Hematopoietic multipotent progenitor cell (in vitro differentiated cells): ENCODE measurements at places on chromosomes 5 and 9. TPM values are rescaled to one million over a fixed set of nuclear protein-coding genes. Genes with fewer than 3 reads are reported as not detected.
A peak's percentile ranks its signal among the peaks of the same experiment; 100 is the strongest.

GRCh38 chr5:143896966-143897365 lies 85.0 kb downstream of the HMHB1 start:
- no peak for DNase-seq

DNA sequence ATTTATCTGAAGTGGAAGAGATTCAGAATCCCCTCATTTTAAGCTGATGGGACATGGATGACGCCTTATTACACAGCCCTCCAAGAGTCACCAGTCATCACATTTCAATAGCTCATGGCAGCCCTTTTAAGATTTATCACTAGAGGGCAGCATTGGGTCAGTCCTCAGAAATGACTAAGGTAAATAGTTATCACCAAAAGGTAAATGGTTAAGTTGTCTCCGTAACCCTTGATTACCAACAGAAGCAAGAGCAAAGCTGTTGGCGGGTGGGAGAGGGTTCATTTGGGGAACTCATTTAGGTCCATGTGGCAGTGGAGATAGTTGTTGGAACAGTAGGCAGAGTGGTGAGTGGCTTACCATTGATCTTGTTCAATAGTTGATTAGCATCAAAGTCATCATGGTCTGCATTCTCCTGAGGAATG lies 12.0 kb upstream of the C9 start:
- DNase-seq: no peak

GRCh38 chr5:37251665-37252064 lies 2.5 kb upstream of the CPLANE1 start:
- peak; percentile 45 for DNase-seq

DNA sequence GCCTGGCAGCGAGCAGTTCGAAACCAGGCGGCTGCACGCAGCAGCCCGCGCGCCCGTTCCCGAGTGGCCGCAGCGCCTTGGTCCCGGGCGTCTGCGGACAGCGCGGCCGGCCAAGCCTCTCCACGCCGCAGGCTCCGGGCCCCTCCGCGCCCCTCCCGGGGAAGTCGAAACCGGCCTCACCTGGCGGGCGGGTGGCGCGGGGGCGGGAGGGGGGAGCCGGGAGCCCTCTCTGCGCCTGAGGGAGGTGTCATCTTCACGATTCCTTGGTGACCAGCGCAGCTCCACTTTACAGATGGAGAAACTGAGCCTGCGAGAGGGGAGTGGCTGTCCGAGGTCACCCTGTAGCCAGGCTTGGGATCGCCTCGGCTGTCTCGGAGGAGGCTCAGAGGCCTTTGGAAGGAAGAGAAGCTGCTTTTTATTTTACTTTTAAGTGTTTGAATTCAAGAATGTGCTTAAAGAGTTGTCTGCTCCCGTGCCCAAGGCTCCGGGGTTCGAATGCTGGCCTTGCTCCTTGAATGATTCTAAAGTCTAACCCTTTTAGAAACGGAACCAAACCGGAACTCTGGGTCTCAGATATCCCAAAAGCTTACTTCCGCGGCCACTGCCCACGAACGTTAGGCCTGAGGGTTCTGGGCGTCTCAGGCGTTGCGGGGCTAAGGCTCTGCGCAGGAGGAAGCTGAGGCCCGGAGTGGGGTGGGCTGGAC lies 662 bp downstream of the SUSD3 start:
- DNase-seq: peak; percentile 65

DNA sequence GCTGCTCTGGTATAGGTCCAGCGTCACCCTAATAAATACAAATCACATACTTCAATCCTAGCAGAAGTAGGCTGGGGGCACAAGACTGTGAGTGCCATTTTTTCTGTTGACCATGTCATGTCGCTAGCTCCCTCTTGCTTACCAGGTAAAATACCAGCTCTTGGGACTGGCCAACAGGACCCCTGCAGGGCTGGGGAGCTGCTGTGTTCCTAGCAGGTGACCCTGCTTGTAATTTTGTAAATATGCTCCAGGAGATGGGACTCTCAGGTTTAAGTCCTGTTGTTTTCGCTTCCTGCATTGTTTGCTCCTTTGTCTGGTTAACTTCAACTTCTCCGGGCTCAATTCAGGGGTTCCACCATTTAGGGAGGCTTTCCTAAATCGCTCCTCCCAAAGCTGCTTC lies 286.6 kb upstream of the DAP start:
- no peak for DNase-seq

- no peak for DNase-seq
Measured at GRCh38 chr5:131171276-131171810, 599 bp downstream of the LYRM7 start.

DNA sequence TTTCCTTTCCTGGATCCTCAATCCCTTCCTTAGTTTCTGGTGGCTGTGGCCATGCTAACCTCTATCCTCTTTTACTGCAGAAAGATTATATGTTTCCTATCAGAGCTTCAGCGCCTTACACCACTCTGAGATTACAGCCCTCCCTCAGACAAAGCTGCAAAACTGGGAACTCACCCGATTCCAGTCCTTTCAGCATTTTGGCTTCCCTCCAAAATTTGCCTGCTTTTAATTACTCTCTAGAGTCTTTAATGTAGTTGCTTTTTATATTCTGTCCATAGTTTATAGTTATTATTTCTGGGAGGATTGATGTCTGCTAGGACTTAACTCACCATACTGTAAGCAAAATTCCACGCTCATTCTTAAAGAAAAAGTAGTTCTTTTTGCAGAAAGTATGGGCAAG lies 110.2 kb downstream of the NSG2 start:
- DNase-seq: no peak

DNA sequence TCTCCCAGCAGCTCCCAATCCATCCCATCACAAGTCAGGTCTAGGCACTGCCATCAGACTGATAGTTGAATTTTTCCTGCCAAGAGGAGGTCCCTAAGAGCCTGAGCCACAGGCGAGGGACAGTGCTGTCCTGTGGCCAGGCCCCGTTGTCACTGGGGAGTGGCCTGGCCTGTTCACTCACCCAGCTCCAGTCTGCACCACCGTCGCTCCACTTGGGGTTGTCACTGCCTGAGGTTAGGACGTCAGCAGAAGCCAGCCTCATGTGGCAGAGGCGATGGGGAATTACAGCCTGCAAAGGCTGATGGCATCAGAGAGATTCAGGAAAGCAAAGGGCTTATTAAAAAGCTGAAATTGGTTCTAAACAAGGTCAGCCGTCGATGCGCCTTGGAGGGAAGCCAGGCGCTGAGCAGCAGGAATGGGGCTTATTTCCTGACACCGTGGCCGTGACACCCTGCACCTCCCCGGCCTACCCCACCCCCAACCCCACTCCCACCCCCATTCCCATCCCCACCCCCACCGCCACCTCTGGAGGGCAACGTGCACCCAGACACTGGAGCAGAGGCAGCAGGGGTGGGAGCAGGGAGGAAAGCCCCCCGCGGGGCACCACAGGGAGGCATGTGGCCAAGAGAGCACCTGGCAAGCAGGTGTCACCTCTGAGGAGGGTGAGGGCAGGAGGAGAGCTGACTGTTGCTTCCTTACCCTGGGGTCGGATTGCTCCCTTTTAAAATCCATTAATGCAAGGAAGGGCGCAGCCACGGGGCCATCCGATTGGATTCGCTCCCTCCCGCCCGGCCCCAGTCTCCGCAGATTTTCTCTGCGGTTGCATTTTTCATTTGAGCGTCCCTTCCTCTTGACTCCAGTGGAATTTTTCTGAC lies 3.1 kb upstream of the DBH start:
- no peak for DNase-seq

GRCh38 chr9:12640016-12640587 lies 53.1 kb upstream of the TYRP1 start:
- peak; percentile 22 for DNase-seq

- no peak for DNase-seq
Measured at GRCh38 chr9:71349218-71349617, 227.8 kb upstream of the TRPM3 start.

- DNase-seq: no peak
Measured at GRCh38 chr5:143481697-143482531, 78.4 kb upstream of the NR3C1 start.

DNA sequence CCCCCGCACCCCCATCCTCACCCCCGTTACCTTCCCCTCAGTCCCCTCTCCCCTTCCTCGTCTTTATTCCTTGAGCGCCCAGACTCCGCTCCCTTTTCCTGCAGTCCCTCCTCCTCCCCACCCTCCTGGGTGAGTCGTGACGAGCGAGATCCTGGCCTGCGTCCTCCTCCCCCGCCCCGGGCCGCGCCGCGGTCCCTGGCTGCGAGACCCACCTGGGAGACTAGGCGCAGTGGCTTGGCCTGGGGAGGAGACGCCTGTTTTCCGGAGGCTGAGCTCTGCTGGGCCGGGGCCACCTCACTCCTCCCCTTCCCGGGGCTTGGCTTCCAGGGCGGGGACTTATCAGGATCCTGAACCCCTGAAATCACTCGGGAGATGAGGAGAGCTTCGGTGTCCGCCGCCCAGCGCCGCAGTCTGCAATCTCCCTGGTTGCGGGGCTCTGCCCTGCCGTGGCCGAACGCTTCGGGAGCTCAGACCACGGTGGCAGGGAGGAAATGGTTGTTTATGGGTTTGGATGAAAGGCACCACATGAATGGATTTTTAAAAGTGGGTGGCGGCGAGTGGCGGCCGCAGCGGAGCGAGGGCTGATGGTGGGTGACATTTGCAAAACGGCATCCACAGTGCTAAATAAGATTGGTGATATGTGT lies 984 bp downstream of the STXBP1 start:
- DNase-seq: no peak

DNA sequence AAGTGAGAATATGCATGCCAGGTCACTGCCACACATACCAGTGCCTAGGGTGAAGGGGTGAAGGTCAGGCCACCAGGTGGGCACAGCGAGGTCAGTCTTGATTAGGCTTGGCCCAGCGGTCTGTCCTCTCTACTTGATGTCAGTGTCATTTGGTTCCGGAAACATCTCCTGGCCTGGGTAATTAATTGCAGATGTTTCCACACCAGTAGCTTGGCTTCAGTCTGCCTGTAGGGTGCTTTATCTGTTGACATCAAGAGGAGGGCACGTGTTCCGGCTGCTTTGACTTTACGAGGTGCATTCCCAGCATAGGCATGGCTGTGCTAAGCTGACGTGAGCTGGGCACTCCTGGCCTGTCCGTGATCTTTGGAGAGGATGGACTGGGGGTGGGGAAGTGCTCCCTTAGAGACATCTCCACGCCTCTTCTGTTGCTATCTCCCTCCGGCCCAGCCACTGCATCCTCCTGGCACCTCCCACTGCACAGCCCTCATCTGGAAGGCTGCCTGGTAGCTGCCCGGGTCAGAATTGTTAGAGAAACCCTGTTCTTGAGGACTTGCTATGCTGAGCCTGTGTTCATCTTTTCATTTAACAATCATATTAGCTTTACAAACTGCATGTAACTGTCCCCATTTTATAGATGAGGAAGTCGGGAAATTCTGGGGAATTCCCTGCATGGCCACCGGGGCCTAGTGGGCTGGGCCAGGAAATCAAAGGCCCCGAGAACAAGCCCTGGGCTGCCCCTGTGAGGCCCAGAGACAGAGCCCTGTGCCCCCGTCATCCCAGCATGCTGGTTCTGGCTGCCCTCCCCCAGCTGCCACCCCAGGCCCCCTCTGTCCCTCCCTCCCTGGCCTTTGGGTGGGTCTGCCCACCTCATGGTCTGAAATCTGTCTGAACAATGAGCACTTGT lies 29.1 kb downstream of the JADE2 start:
- no peak for DNase-seq

GRCh38 chr5:130189961-130190360 lies 285.7 kb downstream of the CHSY3 start:
- DNase-seq: no peak

GRCh38 chr5:74325866-74326265 lies 314.7 kb downstream of the ENC1 start:
- no peak for DNase-seq

DNA sequence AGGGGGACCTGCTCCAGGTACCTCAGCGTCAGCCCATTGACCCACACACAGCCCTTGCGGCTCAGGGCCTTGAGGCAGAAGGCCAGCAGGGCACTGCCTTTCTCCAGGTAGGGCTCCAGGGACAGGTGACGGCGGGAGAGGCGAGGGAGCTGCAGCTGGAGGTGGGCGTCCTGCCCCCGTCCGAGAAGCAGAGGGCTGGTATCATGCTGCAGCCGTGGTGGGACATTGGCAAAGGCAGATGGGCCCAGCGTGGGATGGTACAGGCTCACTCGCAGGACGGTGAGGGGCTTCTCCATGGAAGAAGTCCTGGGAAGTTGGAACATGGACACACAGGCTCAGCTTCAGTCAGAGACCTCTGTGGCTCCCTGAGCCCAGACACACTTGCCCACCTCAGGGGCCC lies 2.5 kb upstream of the DCANP1 start:
- no peak for DNase-seq

DNA sequence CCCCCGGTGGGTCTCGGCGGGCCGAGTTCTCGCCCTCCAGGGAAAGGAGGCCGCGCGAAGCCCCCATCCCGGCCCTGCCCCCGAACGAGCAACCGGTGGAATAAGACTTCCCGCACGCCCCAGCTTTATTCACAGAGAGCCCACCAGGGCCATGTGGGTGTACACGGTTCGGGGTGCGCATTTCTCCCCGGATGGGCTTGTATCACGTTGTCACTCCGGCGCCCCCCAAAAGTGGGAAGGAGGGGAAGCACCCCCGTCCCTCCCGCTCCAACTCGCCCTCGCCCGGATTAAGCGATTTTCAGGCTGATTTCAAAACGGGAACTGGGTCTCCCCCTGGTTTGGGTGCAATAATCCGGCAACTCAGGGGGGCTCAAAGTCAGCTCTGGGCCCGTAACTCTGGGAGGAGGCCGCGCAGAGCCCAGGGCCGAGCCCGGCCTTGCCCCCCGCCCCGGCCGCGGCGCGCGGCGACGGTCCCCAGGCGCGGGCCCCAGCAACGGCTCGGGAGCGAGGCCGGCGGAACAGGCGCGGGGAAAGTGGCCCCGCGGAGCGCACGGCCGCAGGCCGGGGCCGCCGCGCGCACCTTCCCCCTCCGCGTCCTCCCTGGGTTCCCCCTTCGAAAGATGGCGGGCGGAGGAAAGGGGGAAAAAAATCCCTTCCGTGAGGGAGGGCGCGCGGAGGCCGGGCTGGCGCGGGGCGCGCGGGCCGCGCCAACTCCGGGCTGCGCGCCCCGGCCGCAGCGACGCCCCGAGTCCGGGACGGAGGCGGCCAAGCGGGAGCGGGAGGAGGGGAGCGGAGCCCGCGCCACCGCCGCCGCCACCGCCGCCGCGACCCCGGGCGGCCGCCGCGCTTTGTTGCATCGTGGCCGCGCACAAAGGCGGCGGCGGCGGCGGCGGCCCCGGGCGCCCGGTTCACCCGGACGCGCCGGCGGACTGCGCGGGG lies 644 bp downstream of the BRD3 start:
- DNase-seq: no peak

DNA sequence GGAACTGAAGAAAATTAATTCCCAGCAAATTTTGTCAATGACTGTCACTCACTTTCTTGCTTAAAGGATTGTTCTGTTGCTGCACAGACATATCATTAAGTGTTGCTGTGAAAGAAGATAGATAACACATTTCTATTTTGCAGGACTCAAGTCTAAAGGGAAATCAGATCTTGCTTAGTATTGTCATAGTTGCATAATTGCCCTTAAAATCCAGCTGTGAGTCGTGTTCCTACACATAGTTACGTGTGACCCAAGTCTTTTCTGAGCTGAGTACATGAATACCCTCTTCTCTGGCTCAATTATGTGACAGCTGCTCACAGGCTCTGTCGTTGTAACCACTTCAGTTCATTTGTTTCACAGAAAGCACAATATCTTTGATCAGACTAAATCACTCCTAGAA lies 390.8 kb downstream of the DTWD2 start:
- no peak for DNase-seq

The PRSS3 gene
- total RNA-seq: 0.27 TPM

The CDKN2B gene
- under 0.01 TPM for total RNA-seq

The CHSY3 gene
- 0.27 TPM for total RNA-seq

The FBXL7 gene
- under 0.01 TPM for total RNA-seq

The FOXD4L3 gene
- under 0.01 TPM for total RNA-seq

The PDE4D gene
- 27.7 TPM for total RNA-seq

The SLC2A6 gene
- 6.5 TPM for total RNA-seq

The NEK6 gene
- total RNA-seq: 22.6 TPM
